ENCODE measurements at places on chromosomes 5 and 9.

DNA sequence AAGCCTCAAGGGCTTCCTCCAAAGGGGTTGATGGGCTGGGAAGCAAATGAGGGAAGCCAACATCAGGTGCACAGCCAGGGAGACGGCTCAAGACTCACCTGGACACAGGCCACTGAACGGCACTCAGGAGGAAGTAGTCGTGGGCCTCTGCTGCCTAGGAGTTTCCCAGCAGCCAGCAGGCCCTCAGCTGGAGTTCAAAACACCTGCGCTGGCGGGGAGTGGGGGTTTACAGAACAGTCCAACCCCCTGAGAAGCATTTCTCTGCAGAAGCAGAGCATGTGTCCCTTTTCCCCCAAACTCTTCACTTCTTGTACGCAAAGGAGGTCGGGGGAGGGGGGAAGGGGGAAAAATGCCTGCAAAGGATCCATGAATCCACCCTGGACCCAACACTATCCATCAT lies 2.3 kb downstream of the WHRN start:
- no peak for DNase-seq

DNA sequence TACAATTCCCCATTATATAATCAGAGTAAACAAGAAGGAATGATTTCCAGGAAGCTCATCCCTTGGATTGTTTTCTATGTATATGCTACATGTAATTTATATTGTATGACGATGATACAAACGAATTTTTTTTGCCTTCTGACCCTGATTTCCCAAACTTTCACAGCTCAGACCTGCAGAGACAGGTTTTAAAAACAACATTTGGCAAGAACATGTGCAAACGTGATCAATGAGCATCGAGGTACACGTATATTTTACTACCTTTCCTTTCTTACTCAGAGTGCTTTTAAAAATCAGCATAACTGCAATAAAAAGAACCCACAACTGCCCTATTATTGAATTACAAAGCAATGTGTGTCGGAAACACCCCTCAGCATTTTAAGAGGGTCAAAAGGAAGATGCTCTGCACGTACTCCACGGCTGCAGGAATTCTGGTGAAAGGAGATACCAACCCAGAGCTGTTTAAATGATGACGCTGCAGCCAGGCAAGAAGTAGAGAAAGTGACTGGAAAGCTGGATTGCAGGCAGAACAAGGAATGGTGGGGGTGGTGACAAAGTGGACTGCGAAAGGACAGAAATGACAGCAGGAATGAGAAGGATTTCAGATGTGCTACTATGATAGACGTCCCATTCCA lies 533.5 kb downstream of the RAB3C start:
- DNase-seq: peak; percentile 27

DNA sequence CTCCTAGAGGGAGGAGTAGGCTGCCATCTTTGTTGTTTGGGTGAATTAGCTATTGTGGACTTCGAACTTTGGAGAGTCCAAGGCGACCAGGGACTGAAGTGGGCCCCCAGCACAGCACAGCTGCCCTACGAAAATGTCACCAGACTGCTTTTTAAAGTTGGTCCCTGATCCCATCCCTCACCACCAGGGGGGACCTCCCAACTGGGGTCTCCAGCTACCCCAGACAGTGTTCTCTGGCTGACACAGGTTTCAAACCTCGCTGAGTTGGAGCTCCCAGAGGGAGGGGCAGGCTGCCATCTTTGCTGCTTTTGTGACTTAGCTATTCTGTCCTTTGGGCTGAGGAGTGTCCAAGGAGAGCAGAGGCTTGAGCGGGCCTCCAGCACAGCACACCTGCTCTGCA lies 45.7 kb upstream of the ADRB2 start:
- DNase-seq: no peak

DNA sequence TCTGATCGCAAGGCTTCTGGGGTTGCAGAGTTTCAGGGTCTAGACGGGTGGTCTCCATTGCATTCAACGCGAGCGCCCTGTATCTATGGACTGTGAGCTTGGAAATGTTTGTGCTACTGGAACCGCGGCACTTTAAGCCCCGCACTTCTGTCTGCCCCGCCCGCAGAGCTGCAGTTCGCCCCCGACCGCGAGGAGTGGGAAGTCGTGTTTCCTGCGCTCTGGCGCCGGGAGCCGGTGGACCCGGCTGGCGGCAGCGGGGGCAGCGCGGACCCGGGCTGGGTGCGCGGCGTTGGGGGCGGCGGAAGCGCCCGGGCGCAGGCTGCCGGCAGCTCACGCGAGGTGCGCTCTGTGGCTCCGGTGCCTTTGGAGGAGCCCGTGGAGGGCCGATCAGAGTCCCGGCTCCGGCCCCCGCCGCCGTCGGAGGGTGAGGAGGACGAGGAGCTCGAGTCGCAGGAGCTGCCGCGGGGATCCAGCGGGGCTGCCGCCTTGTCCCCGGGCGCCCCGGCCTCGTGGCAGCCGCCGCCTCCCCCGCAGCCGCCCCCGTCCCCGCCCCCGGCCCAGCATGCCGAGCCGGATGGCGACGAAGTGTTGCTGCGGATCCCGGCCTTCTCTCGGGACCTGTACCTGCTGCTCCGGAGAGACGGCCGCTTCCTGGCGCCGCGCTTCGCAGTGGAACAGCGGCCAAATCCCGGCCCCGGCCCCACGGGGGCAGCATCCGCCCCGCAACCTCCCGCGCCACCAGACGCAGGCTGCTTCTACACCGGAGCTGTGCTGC lies 1.0 kb downstream of the ADAMTS19 start:
- DNase-seq: no peak

- no peak for DNase-seq
Observed at GRCh38 chr5:140312067-140312790, 9.3 kb upstream of the PFDN1 start.

DNA sequence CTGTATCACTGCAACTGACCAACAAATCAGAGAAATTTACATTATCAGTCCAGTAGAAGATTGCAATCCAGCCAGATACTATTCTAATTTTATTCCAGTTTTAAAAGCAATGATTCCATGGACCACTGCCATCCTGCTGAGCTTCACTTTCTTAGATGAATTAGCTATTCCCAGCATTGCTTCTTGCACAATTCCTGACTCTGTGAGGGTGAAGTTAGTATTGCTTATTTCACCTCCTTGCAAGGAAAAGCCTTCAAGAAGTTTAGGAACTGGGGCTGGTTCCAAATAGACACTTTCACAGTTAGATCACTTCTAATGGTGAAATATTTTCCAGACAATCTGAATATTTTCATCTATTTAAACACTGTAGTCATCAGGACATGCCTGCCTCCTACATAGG lies 338.6 kb upstream of the TNC start:
- no peak for DNase-seq

GRCh38 chr5:170216257-170216864 lies 16.4 kb upstream of the C5orf58 start:
- peak; percentile 41 for DNase-seq

Measured in NCI-H2227 treated with DMSO at 0.1 percent for 48 hours (cell line).